ENCODE measurements at places on chromosomes 2 and 18.
A peak's percentile ranks its signal among the peaks of the same experiment; 100 is the strongest.

- ATAC-seq, result no peak
Observed at GRCh38 chr2:180146541-180146940, 139.4 kb upstream of the CWC22 start.

DNA sequence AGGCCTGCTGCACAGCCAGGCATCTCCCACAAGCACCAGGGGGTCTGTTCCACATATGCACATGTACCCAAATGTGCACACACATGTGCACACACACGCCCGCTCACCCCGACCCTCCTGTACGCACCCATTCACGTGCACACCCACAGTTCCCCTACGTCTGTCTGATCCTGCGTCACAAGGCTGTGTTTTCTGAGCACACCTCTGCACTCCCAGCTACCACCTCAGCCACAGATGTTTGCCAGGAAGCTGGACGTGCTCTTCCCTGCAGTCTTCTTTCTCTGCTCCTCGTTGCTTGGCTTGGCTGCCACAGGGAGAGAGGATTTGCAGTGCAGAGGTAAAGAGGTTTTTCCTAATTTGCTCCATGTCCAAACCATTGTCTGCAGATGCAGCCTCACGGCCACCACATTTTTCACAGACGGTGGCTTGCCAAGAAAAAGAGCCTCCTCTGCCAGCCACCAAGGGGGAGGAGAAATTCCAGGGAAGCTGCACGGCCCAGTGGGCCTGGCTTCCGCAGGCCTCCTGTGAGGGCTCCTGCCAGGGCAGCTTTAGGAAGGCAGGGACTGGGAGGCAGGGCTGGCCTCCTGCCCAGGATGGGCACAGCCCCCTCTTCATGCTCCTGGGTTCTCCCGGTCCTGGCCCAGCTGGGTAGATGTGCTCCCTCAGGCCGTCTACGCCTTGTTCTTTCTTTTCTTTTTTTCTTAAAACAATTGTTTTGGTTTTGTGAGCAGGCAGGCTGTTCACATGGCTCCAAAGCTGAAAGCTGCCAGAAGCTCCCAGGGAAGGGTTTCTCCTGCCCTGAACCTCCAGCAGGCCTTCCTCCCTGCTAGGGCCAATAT, 29.3 kb upstream of the HS6ST1 start:
- peak; percentile 70 for ATAC-seq

GRCh38 chr18:3995476-3996102, 459.5 kb downstream of the DLGAP1 start:
- ATAC-seq, result peak; percentile 37

GRCh38 chr2:180991820-180992219, 11.4 kb downstream of the UBE2E3 start:
- no peak for ATAC-seq

GRCh38 chr2:174330945-174331594, 3.7 kb upstream of the SP9 start:
- ATAC-seq, result no peak

- no peak for ATAC-seq
Observed at GRCh38 chr2:165601065-165601830, 131.8 kb downstream of the CSRNP3 start.

GRCh38 chr2:121387591-121388325, 102.8 kb upstream of the TFCP2L1 start:
- no peak for ATAC-seq

GRCh38 chr2:110774701-110775100, 42.3 kb downstream of the ACOXL start:
- no peak for ATAC-seq

GRCh38 chr2:134170294-134170693, 83.6 kb upstream of the MGAT5 start:
- ATAC-seq, result no peak

GRCh38 chr2:129757366-129757914, 222.0 kb upstream of the RAB6C start:
- no peak for ATAC-seq

DNA sequence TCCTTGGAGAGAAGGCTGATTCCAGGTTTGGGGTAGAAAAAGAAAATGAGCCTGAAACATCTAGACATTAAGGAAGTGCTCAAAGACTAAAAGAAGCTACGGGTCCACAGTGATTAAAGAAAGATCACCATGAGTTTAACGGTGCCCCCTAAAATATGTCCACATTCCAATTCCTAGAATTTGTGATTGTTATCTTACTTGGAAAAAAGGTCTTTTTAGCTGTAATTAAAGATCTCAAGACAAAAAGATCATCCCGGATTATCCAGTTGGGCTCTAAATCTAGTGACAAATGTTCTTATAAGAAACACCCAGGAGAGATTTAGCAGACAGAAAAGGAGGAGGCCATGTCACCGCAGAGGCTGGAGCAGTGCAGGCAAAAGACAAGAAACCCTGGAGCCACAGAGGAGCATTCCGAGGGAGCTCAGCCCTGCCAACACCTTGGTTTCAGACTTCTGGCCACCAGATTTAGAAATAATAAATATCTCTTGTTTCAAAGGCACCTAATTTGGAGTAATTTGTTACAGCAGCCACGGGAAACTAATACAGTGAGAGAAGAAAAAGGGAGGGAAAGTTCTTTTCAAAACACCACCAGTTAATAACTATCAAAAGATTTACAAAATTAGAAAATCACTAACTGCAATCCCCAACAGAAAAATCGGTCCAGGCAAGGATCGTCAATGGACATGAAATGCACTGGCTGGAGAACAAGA, 8.5 kb downstream of the UXS1 start:
- ATAC-seq, result no peak

- ATAC-seq, result no peak
Observed at GRCh38 chr2:31075941-31076590, 62.2 kb downstream of the GALNT14 start.

DNA sequence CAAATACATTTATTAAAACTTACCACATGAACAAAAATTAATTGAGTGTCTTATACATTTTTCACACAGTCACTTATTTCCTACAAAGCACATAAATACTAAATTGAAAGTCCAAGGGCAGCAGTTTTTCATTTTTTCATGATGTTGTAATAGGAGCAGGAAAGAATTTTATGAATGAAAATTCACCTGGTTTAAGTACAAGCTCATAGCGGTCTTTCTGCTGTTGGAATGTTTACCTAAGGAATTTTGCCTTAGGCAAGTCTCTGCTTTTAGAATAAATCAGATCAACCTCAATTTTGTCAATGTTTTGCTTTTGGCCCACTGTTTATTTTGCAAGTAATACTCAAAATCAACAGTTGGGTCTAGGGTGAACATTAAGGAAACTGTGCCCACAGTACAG, 40.0 kb downstream of the ETAA1 start:
- ATAC-seq, result no peak

DNA sequence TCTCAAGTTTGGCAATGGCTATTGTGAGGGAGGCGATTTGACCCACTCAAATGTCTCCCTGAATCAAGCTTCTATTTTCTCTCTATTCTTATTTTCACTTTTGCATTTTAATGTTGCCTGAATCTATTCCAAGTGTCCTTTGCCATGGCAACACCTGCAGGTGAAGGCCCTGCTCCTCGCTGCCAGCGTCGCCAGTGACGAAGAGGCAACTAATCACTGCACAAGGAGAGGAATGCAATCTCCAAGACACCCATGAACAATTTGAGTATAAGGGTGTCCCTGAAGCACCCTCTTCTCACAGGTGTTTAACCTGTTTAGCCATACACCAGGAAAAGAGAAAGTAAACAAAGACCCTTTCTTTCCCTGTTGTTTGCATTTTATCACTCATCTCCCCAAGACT, 165.6 kb upstream of the VRK2 start:
- ATAC-seq, result no peak

- ATAC-seq, result no peak
Observed at GRCh38 chr2:236879416-236879963, 206.2 kb upstream of the COPS8 start.

- ATAC-seq, result no peak
Observed at GRCh38 chr2:233793465-233794127, 15.5 kb downstream of the MROH2A start.

GRCh38 chr18:31407649-31408048, 31.1 kb downstream of the DSG4 start:
- ATAC-seq, result peak; percentile 55

GRCh38 chr2:151937966-151938365, 109.7 kb upstream of the ARL5A start:
- no peak for ATAC-seq

GRCh38 chr2:36753706-36754221, 57.3 kb downstream of the VIT start:
- no peak for ATAC-seq

DNA sequence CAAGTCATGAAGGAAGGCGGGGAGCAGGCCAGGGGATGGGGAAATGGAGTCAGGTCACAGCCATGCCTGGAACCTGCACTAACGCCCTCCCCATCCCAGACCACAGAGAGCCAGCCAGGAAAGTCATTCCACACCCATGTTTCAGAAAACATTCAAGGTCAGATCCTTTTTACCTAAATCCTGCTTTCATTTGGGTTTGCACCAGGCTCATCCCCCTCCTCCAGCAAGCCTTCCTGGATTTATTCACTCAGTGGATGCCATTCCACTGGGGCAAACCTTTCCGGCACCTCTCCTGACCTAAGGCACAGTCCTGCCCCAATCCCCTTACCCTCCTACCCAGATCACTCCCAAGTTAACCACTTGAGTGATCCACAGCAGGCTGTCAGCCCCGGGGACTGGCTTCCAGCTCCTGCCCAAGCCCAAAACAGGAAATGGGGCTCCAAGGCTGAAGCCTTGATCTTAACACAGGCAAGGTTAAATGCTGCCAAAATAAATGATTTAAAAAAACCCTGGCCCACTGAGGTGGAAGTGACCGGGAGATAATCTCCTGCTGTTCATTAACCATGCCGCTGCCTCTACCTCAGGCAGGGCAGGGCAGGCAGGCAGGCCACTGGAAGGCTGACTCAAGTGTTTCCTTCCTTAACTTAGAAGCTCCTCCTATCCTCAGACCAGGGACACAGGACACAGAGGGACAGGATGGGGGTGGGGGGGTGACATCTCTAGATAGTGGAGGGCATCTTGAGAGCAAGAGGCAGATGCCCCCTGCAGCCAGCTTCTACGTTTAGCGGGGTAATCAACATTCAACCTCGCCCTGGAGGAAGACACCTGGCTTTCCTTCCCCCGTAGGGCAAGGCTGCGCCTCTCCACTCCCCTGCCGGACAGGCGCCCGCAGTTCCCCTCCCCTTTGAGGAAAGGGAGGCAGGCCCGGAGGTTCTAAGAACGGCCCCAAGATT, 1.4 kb downstream of the RAB11FIP5 start:
- ATAC-seq, result peak; percentile 54

DNA sequence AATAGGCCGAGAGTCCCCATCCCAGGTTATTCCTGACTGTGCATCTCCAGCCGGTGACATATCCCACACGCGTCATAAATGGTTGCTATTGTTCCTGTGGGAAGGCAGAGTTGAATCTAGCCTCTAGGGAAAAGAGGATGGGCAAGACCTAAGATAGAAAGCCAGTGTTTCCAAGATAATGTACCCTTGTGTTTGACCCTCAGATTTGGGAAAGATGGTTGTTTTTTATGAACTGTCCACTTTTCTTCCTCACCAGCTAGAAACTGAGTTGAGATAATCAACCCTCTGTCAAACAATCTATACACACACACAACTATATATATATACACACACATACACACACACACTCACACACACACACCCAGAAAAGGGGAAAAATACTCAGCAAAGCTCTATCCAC, 131.0 kb downstream of the PRKCE start:
- ATAC-seq, result no peak

DNA sequence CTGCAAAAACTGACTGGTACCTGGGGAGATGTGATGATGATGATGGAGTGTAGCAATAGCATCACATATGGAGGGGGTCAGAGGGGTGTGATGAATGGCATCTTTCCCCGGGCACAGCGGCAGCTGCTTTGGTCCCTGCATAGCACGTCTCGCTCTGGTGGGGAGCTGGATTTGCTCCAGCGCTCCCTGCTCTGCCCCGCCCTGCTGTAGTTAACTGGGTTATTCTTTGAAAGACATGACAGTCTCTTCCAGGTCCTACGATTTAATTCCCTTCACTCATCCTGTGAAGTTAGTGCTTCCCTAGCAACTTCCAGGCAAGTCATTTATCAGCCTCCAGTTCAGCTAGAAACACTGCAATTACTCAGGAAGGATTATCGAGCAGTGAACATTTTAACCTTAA, 463.1 kb downstream of the TSN start:
- ATAC-seq, result no peak

- ATAC-seq, result no peak
Observed at GRCh38 chr2:5474716-5475115, 217.5 kb upstream of the SOX11 start.

- no peak for ATAC-seq
Observed at GRCh38 chr2:53572696-53573095, 194.9 kb upstream of the CHAC2 start.

DNA sequence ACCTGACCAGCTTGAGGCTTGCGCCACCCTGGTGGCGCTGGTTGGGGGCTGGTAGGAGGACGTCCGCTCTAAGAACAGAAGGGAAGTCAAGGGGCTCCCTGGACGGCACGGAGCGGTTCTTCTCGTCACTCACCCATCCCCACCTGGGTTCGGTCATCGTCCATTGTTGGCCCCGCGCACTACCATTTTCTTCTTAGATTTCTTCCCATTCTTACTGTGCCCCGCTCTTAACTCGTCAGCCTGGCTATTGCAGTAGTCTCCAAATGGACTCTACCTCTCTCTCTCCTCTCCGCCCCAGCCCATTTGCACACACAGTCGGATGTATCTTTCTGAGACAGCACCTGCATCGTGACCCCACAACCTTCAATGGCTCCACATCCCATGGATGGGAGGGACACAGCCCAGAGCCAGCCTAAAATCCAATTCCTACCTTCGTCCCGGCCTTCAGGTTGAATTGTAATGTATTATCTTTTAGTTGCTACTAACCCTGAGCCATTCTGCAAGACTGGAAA, 814 bp upstream of the RAB1A start:
- ATAC-seq, result peak; percentile 22

DNA sequence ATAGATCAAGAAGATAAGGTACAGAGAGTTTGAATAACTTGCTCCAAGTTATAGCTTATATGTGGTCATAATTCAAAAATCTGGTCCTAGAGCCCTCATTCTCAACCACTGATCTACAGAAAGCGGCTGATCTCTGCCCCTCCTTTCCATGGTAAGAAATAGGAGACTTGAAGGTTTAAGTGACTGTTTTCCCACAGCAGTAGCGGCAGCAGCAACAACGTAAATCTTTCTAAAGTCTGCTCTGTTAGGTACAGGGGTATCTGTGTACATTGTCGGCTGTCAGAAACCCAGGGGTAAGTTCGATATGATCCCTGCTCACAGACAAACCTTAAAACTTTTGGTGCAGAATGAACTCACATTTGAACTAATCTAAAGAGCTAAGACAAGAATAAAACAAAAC, 105.4 kb downstream of the EPHA4 start:
- ATAC-seq, result no peak

- no peak for ATAC-seq
Observed at GRCh38 chr2:112783187-112783714, 1.0 kb downstream of the IL1A start.

Measured in esophagus mucosa (tissue), 1 donor.